Colonic mucosa (tissue), 4 donors: ENCODE measurements at places on chromosomes 7 and 10. TPM values are rescaled to one million over a fixed set of nuclear protein-coding genes. Genes with fewer than 3 reads are reported as not detected.

GRCh38 chr10:24711465-24711864 lies 12.2 kb downstream of the ARHGAP21 start:
- DNase-seq: no peak
- no peaks in the 10 kb centered on the region for H3K36me3 ChIP-seq
- H3K4me1 ChIP-seq: peaks cover 9% of the 10 kb centered on the region
- no peak overlapping the region for H3K4me3 ChIP-seq

GRCh38 chr7:159226011-159226702 lies 81.5 kb upstream of the VIPR2 start:
- no peak overlapping the region for H3K27ac ChIP-seq
- no peaks in the 10 kb centered on the region for H3K36me3 ChIP-seq
- no peak overlapping the region for H3K4me3 ChIP-seq
- no peak for DNase-seq

Gene SLC26A5
- not detected for total RNA-seq

GRCh38 chr7:22549667-22550513 lies 49.9 kb upstream of the STEAP1B start:
- no peak overlapping the region for H3K27ac ChIP-seq
- H3K27me3 ChIP-seq: peaks cover 16% of the 10 kb centered on the region
- no peak for DNase-seq
- H3K4me1 ChIP-seq: no peaks in the 10 kb centered on the region
- H3K36me3 ChIP-seq: no peaks in the 10 kb centered on the region

Gene SNX8
- total RNA-seq: 22.4 TPM

Gene NPY
- not detected for total RNA-seq

GRCh38 chr10:55220975-55221374 lies 419.9 kb upstream of the PCDH15 start:
- no peak for DNase-seq
- H3K4me3 ChIP-seq: no peak overlapping the region
- H3K4me1 ChIP-seq: no peaks in the 10 kb centered on the region
- H3K36me3 ChIP-seq: no peaks in the 10 kb centered on the region
- H3K27ac ChIP-seq: no peak overlapping the region
- no peaks in the 10 kb centered on the region for H3K27me3 ChIP-seq

DNA sequence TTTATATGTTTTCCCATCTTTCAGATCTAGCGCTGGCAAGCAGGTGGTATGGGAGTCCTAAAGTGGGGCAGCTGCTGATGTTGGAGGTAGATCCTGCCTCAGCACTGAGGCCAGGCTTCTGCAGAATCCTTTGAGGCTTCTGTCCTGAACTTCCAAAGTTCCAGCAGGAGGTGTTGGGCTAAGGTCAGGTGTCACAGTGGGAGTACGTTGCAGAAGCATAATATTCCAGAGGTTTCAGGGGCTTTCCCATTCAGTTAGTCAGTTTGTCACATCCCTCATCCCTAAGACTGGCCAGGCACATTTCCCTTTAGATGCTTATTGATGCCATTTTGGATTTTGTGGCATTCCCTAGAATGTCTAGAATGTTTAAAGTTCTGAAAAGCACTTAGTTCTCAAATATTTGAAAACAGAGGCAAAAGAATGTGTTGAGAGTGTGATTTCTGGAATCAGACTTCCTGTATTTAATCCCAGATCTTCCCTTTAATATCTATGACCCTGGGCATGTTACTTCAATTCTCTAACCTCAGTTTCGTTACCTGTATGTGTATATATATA lies 319.1 kb upstream of the PHYHIPL start:
- H3K4me1 ChIP-seq: no peaks in the 10 kb centered on the region
- H3K27me3 ChIP-seq: no peaks in the 10 kb centered on the region
- H3K36me3 ChIP-seq: no peaks in the 10 kb centered on the region
- no peak overlapping the region for H3K27ac ChIP-seq
- DNase-seq: no peak
- H3K4me3 ChIP-seq: no peak overlapping the region

Gene PIP
- total RNA-seq: not detected

- no peak for DNase-seq
- no peaks in the 10 kb centered on the region for H3K36me3 ChIP-seq
- no peak overlapping the region for H3K4me3 ChIP-seq
- H3K4me1 ChIP-seq: no peaks in the 10 kb centered on the region
- no peak overlapping the region for H3K27ac ChIP-seq
- no peaks in the 10 kb centered on the region for H3K27me3 ChIP-seq
These were observed 128.6 kb downstream of the WDR37 start for GRCh38 chr10:1184541-1185430.

Gene OPN1SW
- not detected for total RNA-seq

- DNase-seq: no peak
- no peak overlapping the region for H3K4me3 ChIP-seq
- H3K36me3 ChIP-seq: no peaks in the 10 kb centered on the region
- no peaks in the 10 kb centered on the region for H3K4me1 ChIP-seq
- H3K27ac ChIP-seq: no peak overlapping the region
- H3K27me3 ChIP-seq: no peaks in the 10 kb centered on the region
These were observed 270.4 kb downstream of the RELN start for GRCh38 chr7:103719070-103719469.

- no peak for DNase-seq
- no peak overlapping the region for H3K27ac ChIP-seq
- no peaks in the 10 kb centered on the region for H3K27me3 ChIP-seq
- no peaks in the 10 kb centered on the region for H3K36me3 ChIP-seq
- no peak overlapping the region for H3K4me3 ChIP-seq
- no peaks in the 10 kb centered on the region for H3K4me1 ChIP-seq
These were observed 131.9 kb downstream of the KIAA1217 start for GRCh38 chr10:24340883-24341282.

DNA sequence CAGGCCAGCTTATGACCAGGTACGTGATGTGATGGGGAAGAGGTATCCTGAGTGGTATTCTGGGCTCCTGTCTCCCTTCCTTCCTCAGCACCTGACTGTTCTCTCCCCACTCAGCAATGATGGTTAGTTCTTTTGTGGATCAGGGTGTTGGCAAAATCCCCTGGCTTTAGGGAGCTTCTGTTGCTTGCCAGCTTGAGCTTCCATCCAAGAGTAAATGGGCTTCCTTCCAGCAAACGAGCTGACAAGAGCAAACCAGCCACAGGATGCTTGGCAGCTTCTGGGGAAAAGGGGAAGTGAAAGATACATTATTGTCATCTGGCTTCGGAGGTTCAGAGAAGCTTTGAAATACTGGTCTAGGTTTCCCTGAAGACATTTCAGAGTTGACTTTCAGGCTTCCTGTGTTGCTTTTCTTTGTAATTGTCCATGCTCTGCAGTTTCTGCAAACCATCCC lies 5.2 kb downstream of the DUSP5 start:
- H3K27me3 ChIP-seq: peaks cover 8% of the 10 kb centered on the region
- H3K27ac ChIP-seq: peak overlapping the region; percentile 55
- H3K36me3 ChIP-seq: no peaks in the 10 kb centered on the region
- DNase-seq: peak; percentile 60

DNA sequence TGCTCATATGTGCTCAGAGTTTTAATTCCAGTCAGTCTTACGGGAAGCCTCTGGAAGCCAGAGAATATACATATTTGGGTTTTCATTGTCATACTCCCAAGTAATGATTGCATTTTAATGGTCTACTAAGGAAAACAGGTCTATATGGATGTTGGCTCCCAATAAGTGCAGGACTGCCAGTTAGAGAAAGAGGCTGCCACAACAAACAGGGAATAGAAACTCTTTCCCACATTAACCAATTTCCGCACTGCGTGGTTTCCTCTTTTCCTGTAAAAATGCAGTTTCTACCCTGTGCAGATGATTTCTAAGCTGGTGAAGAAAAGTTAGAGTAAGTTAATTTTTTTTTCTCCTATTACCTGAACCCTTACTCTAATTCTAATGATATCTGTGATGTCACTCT lies 78.2 kb downstream of the CCSER2 start:
- H3K27me3 ChIP-seq: no peaks in the 10 kb centered on the region
- no peak overlapping the region for H3K4me3 ChIP-seq
- H3K36me3 ChIP-seq: no peaks in the 10 kb centered on the region
- H3K4me1 ChIP-seq: no peaks in the 10 kb centered on the region

DNA sequence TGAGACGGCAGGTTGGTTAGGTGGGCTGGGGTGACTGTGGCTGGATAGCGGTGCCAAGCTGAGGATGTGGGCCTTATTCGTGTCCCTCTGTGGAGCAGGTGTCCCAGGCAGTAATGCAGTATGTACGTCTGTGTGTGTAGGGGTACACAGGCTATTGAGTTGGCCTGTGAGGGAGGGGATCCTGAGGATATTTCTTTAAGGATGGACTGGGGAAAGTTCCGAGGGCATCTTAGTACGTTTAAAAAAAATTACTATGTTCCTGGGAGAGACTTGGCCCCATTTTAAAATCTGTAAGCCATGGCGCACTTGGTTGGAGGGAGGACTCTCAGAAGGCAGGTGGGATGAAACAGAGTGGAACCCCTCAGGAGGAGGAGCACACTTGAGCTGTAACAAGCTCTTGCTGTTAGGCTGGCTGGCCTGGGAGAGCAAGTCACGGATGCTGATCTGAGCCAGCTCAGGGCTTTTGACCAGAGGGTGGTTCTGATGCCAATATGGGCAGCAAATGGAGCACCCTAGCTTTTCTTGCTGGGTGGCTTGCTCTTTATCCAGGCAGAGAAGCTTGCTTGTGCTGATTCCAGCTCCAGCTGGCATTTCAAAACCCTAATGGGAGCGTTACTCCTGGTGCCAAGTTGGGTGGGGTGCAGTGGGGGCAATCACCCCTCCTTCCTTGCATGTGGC lies 765 bp downstream of the WBP1L start:
- no peak for DNase-seq
- no peaks in the 10 kb centered on the region for H3K27me3 ChIP-seq
- H3K27ac ChIP-seq: peak overlapping the region; percentile 79
- H3K36me3 ChIP-seq: no peaks in the 10 kb centered on the region
- peak overlapping the region; percentile 97 for H3K4me3 ChIP-seq
